Occipital lobe (tissue), 3 donors: ENCODE measurements at places on chromosomes 1 and 21.

DNA sequence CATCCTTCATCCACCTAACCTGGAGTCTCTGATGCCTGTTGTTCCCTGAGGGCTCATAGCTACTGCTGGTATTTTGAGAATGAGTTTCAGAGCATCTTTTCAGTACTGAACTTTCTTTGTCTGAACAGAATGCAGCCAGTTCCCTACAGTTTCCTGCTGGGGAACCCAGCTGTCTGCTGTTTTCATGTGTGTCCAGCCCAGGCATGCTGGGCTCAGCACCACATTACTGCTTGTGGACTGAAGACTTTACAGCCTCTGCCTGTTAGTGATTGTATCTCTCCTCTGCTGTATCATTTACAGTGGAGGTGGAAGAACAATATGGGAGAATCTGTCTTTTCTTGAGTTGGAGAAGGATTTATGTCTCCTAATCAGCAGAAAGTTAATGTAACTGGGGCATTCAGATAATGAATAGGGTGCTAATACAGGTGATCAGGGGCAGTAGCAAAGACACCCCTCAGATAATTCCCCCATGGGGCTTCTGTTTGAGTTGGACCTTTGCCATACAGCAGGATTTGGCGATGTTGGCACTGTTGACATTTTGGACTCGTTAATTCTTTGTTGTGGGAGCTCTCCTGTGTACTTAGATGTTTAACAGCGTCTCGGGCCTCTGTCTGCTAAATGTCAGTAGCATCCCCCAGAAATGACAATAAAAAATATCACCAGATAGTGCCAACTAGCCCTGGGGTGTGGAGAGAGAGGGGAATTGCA is 207.7 kb downstream of the HHAT start:
- no peak for DNase-seq

DNA sequence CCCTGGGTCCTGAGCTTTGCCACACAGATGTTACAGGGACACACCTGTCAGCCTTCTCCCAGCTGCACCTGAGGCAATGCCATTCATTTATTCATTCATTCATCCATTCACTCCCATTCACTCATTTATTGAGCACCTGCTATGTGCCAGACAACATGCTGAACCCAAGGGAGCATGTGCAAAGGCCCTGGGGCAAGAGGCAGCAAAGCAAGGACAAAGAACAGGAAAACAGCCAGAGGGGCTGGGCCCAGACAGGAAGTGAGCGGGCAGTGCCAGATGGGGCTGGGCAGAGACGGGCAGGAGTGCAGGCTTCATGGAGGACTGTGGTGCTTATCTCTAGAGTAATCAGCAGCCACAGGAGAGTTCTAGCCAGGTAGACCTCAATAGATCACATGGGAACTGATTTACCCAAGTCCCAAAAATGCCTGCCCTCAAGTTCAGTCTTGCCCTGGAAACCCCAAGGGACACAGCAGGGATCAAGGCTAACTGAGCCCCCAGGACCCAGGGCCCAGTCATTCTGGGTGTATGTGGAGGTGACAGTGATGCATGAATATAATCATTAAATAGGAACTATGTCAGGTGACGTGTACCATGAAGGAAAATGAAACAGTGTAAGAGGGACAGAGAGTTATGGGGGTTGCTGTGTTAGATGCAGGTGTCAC is 530.3 kb downstream of the MATN1 start:
- DNase-seq, result no peak

DNA sequence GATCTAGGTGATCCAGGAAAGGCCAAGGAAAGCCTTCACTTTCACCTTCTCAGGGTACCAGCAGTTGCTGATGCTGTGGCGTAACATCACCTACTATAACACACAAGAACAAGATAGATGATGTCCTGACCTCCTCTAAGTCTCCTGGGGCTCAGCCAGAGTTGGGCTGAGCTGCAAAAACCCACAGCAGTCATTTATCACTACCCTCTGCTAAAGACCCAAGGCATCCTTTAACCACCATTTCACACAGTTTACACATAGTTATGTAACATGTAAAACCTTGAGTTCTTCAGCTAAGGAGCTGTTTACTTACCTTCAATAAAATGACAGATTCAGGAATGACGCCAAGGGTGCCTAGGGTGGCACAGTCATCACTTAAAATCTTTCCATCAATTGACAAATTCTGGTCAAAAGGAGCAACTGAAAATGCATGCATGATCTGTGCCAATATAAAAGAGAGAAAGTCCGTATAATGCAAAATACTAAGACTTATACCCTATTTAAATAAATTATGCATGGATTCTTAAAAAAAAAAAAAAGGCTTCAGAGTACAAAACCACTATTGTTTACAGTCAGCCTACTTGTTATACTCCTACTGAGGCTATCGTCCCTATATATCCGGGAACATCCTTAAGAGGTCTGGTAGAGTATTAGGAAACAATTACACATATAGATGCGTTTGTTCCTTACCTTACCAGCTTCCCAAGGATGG is 20.7 kb upstream of the RAP1GAP start:
- no peak for DNase-seq

- no peak for DNase-seq
These were observed 12.3 kb downstream of the RORC start for GRCh38 chr1:151819227-151819835.

DNA sequence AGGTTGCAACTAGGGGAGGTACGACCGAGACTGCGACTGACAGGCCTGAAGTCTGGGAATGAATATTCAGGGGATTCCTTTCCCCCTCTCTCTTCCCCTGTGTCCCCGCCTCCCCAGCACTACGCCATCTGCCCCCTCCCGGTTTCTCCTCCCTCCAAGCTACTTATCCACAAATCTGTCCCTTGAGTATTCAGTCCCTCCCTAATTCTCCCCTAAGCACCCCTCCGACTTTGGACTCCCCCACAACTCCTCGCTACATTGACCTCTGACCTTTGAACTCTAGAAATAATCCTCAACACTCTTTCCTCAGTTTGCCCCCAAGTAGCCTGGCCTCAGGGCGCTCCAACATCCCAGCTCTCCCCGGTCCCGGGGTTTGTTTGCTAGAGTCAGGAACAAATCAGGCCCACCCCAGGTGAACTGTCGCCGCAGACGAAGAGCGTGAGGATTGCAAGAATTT is 393 bp downstream of the LYSMD1 start:
- peak; percentile 67 for DNase-seq

DNA sequence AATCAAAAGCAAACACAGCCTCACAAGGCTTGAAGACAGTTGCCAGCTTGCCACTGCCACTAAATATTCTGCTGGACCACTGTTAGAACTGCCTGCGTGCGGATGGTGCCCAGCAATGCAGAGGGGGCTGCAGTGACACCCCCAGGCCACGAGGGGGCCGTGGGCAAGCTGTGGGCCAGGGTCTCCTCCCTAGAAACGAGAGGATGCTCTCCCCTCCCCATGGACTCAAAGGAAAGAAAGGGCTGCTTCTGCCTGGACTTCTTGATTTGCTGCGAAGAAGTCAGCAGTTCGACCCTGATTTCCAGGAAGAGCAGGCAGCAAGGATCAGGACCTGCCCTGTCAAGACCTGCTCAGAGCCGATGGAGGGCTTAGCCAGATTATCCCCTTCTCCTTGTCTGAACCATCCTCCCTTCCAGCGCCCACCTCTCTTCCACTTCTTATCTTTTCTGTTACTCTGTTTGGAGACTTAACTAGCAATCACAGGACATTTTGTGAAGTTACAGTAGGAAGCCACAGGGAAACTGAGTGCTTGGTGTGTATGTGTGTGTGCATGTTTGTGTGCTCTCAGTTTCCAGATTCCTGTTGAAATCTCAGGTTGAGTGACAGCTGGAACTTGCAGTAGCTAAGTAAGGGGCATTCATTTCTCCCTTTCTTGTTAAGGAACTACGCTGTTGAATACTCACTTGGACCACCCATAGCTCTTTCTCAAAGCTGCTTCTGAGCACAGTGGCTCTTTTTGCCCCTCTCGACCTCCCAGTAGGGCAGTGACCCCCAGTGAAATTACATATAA is 2.7 kb downstream of the MAN1C1 start:
- DNase-seq, result peak; percentile 45

GRCh38 chr1:40930174-40930964 is 49.1 kb upstream of the CTPS1 start:
- DNase-seq, result no peak

DNA sequence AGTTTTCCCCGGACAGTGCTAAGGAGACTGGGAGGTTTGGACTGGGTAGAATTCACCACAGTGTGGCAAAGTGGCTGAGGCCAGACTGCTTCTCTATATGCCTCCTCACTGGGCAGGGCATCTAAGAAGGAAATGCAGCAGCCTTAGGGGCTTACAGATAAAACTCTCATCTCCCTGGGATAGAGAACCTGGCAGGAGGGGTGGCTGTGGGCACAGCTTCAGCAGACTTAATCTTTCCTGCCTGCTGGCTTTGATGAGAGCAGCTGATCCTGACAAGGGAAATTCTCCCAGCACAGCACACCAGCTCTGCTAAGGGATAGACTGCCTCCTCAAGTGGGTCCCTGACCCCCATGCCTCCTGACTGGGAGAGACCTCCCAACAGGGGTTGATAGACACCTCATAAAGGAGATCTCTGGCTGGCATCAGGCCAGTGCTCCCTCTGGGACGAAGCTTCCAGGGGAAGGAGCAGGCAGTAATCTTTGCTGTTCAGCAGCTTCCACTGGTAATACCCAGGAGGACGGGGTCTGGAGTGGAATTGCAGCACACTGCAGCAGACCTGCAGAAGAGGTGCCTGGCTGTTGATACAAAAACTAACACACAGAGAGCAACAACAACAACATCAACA is 25.2 kb downstream of the KIFAP3 start:
- no peak for DNase-seq

DNA sequence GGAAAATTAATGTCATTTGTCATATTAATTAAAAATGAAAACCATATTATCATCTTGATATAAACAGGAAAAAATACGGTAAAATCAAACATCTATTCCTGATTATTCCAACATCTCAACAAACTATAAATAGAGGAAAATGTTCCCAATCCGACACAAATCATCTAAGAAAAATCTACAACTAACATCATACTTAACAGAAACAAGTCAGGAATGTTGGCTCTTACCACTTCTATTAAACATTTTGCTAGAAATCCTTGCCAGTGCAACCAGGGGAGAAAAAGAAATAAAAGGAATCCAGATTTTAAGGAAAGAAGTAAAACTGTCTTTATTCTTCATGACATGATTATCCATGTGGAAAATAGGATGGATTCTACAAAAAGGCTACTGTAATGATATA is 77.0 kb upstream of the IRF2BP2 start:
- DNase-seq, result no peak

DNA sequence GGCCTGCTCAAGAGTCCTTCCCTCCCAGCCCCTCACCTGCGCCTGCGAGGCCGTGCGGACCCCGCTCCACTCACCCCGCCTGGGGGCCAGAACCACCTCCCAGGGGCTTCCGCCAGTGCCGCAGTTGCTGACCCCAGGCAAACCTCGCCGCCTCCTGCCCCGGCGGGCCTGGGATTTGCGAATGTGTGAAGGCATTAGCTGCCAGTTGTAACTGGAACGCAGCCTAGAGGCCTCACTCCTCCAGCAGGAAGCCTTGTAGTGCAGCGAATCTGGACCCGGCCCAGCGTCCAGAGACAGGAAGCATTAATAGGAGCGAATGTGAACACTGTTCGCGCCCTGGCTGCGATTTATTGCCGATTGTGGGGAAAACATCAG is 140.9 kb upstream of the ARHGEF16 start:
- DNase-seq, result peak; percentile 52

- no peak for DNase-seq
These were observed 46.7 kb upstream of the OSBPL9 start for GRCh38 chr1:51570063-51570710.

- no peak for DNase-seq
These were observed 39.7 kb downstream of the UBE2U start for GRCh38 chr1:64242895-64243756.

DNA sequence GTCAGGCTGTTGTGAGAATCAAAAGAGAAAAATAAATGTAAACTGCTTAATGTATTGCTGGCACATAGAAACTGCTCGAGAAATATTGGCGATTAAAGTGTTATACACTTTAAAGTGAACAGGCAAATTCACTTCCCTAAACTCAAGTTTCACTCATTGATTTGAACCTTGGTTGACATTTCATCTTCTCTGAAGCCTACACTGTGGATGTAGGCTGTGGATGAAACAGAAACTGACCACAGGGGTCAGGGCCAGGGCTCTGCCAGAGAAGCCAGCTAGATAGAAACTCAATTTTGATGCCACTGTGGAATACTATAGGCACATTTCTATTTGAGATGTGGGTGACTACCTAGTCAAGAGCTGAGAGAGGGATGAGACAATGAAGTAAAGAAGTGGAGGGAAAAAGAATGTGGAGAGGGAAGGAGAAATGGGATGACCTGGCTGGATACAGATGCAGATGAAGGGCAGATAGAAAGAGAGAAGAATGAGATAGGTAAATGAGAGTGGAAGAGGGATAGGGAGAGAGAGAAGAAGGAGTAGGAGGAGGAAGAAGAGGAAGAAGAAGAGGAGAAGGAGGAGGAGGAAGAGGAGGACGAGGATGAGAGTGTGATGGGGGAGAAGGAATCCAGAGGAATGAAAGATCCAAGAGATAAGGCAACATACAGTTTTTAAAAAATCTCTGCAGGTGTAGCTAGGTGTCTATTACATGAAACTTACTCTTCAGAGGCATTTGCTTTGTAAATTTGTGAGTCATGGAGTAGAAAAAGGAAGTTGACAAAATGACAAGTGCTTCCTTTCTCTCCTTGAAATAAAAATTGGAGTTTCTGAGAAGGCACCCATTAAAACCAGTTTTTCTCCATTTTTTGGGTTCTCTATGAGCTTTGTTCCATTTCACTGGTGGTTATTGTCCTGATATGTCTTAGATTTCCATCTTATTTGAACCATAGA is 17.4 kb upstream of the CD1D start:
- DNase-seq, result no peak

DNA sequence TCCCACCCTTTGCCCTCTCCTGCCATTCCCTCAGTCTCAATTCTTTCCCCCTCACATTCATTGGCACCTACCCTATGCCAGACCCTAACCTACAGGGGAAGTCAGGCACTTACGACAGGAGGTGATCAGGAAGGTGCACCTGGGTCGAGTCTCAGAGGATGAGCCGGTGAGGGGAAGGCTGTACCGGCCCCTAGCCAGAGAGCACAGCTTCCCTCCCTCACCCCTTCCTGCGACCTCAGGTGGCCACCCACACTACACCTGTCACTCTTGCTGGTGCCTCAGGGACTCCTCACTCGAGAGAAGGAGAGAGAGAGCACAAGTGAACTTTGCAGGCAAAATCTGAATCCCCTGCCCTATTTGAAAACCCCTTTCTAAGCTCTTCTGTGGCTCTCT is 1.7 kb upstream of the MYOM3 start:
- DNase-seq, result no peak

- no peak for DNase-seq
These were observed 43.8 kb downstream of the RBM11 start for GRCh38 chr21:14259747-14260146.
